A549 treated with RU486 at 1 μM for 4 hours (cell line): ENCODE measurements at places on chromosomes 1 and 21. TPM values are rescaled to one million over a fixed set of nuclear protein-coding genes. Genes with fewer than 3 reads are reported as not detected.

Gene COL16A1
- 4.3 to 6.9 TPM (median 5.2 TPM) in 5 replicates for total RNA-seq

Gene E2F2
- total RNA-seq: 2.8 to 3.4 TPM (median 2.9 TPM) in 5 replicates

Gene PADI3
- 1.2 to 1.9 TPM (median 1.4 TPM) in 5 replicates for total RNA-seq

Gene ADPRS
- 21.0 to 28.6 TPM (median 25.8 TPM) in 5 replicates for total RNA-seq

Gene RNF2
- 18.6 to 26.5 TPM (median 19.6 TPM) in 5 replicates for total RNA-seq
